Stimulated activated CD4-positive, alpha-beta T cell treated with anti-CD3 and anti-CD28 coated beads, TNF-alpha, amount 100 ng/mL, for 24 hours (primary cell): ENCODE measurements at places on chromosomes 5 and 9.

GRCh38 chr9:36064448-36065037, 27.8 kb downstream of the RECK start:
- DNase-seq, result no peak

- no peak for DNase-seq
These were observed 876 bp downstream of the EGFLAM start for GRCh38 chr5:38259062-38259808.

DNA sequence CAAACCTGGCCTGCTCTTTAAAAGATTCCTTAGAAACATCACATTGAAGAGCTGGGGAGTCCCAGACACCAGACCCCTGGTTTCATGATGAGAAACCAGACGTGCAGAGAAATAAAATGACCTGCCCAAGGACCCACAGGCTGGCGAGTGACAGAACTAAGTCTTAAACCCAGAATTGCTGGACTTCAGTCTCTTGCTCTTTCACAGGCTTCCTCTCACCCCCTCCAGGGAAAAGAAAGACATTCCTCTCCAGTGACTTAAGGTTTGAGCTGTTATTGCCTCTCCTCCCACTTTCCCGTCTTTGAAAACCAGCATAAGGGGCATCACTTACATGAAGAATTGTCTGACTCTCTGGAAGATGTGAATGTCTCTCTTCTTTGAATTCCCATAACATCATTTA, 535.2 kb downstream of the IRX1 start:
- no peak for DNase-seq

- no peak for DNase-seq
These were observed 15.6 kb upstream of the IRX2 start for GRCh38 chr5:2767089-2767488.

- DNase-seq, result no peak
These were observed 88.9 kb downstream of the SLF1 start for GRCh38 chr5:94707359-94707758.

- DNase-seq, result no peak
These were observed 351.5 kb upstream of the KLF4 start for GRCh38 chr9:107841076-107841475.

GRCh38 chr5:141585594-141585993, 33.2 kb downstream of the DIAPH1 start:
- no peak for DNase-seq

DNA sequence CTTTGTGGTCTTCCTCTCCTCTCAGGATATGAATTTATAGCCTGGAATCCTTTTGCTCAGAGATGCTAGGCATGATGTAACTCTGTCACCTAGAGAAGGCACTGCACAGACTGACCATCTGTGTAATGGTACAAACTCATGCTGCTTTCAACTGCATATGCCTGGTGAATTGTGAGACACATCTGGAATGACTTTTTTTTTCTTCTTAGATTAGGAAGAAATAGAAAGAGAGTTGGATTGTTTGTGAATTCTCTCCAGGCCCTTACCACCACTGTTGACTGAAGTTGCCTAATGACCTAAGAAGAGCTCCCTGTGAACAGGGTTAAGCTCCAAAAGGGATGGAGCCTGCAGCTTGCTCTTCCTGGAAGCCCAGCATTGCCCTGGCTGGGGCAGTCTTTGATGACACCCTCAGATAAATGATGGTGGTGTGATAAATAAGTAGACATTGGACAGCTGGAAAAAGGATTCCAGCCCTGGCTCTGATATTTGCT, 47.8 kb upstream of the TRIM32 start:
- DNase-seq, result no peak

DNA sequence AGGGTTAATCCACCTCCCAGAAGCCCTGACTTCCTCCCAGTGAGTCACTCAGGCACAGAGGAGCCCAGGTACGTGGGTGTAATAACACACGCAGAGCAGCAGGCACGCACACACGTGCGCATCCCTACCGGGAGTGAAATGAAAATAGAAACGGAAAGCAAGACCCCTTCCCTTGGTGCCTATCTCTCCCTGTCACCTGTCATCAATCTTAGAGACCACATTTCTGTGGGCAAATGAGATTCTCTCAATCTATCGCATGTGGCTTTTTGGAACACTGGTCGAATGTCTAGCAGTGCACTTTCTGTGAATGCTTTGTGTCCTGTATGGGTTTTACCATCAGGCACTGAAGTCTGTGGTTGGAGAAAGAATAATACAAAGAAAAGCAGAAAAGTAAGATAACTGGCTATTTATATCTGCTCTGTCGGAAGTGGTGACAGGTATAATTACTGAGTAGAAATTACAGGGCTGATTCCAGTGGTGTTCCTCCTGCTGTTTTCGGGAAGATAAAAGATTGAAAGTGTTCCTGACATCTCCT, 137.7 kb upstream of the GRIA1 start:
- DNase-seq, result peak; percentile 23

DNA sequence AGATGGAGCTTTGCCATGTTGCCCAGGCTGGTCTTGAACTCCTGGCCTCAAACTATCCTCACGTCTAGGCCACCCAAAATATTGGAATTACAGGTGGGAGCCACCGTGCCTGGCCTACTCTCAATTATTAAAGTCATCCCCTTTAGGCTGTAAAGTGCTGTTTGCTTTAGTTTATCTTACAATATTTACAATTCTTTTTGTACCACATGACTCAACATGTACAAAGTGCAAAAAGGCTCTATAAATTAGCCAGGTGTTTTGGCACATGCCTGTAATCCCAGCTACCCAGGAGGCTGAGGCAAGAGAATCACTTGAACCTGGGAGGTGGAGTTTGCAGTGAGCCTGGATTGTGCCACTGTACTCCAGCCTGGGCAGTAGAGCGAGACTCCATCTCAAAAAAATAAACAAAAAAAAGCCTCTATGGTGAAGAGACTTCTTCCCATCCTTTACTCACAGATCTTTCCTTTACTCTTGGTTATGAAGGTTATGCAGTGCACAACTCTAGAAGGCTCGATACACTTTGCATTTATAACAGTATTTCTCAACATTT, 28.5 kb upstream of the MLLT3 start:
- DNase-seq, result no peak

- DNase-seq, result no peak
These were observed 11.6 kb downstream of the CDH9 start for GRCh38 chr5:27026801-27027200.

- no peak for DNase-seq
These were observed 88.5 kb downstream of the PRLR start for GRCh38 chr5:35141739-35142138.

GRCh38 chr9:35903049-35903448, 3.0 kb upstream of the HRCT1 start:
- no peak for DNase-seq

GRCh38 chr5:160525471-160526261, 104.0 kb downstream of the PTTG1 start:
- DNase-seq, result no peak

DNA sequence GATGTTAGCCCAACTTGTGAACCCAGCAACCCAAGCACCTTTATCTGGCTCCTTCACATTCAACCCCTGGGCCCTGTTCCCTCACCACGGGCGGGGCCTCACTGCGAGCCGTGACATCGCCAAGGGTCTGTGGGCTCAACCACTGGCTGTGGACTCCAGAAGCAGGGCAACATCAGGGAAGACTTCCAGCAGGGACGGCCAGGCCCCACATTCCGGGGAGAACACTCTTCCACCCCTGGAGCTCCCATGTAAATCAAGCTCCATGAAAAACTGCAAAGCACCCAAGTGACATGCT, 175.3 kb downstream of the ERCC6L2 start:
- DNase-seq, result no peak

DNA sequence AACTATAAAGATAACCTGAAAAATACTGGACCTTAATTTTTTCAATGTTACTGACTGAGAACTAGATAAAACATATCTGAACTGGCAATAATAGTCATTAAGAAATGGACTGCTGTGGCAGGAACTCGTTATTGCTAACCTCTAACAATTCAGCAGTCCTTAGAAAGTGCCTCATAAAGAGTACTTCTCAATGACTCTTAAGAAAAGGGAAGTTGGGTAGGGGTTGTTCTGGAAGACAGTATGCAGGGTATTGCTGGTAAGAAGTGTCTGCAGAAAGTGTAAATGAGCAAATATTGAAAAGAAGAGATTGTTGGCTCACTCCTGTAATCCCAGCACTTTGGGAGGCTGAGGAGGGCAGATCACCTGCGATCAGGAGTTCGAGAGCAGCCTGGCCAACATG, 27.9 kb downstream of the FOXD1 start:
- DNase-seq, result no peak

DNA sequence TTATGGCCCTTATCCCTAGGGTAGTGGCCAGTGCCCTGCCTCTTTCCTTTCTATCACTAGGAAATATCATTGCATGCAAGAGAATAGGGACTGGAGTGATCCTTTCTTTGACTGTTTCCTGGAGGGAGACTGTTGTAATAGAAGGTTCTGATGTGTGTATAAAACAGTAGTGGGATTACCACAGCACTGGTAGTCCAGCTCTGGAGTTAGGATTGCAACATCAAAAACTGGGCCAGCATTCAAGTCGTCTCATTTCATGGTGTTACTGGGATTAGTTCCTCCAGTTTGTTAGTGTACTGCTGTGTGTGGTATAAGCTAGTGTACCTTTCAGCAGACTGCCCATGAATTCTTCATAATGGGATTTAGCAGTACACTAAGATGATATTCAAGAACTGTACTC, 45.8 kb downstream of the KIAA1958 start:
- no peak for DNase-seq

GRCh38 chr5:32095261-32095671, 78.9 kb downstream of the GOLPH3 start:
- DNase-seq, result no peak

GRCh38 chr5:135185481-135186065, 151.5 kb upstream of the PITX1 start:
- DNase-seq, result no peak

DNA sequence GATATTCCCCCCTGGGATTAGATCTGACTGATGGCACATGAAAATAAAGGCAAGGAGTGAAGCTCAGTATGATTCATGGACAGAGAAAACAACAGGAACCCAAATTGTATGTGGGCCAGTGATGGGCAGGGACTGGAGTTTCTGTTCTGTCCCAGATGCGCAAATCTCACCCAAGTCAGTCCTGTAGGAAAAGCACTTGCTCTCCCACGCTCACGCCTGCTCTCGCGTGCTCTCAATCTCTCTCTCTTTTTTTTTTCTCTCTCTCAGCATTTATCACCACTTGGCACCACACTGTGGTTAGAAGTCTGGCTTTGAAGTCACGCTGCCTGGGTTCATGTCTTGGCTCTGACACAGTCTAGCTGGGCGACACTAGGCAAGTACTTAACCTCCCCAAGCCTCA, 106.5 kb upstream of the LRRTM2 start:
- DNase-seq, result no peak

DNA sequence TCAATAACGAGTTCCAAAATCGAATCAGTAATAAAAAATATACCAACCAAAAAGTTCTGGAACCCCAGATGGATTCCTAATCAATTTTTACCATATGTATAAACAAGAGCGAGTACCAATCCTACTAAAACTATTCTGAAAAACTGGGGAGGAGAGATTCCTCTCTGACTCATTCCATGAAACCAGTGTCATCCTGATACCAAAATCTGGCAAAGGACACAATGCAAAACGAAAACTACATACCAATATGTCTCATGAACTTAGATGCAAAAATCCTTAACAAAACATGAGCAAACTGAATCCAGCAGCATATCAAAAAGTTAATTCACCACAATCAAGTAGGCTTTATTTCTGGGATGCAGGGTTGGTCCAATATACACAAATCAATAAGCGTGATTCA, 30.5 kb upstream of the MACIR start:
- DNase-seq, result no peak

GRCh38 chr5:141567513-141568117, 51.2 kb downstream of the DIAPH1 start:
- no peak for DNase-seq

GRCh38 chr5:179905161-179905560, 2.5 kb downstream of the TBC1D9B start:
- DNase-seq, result no peak

DNA sequence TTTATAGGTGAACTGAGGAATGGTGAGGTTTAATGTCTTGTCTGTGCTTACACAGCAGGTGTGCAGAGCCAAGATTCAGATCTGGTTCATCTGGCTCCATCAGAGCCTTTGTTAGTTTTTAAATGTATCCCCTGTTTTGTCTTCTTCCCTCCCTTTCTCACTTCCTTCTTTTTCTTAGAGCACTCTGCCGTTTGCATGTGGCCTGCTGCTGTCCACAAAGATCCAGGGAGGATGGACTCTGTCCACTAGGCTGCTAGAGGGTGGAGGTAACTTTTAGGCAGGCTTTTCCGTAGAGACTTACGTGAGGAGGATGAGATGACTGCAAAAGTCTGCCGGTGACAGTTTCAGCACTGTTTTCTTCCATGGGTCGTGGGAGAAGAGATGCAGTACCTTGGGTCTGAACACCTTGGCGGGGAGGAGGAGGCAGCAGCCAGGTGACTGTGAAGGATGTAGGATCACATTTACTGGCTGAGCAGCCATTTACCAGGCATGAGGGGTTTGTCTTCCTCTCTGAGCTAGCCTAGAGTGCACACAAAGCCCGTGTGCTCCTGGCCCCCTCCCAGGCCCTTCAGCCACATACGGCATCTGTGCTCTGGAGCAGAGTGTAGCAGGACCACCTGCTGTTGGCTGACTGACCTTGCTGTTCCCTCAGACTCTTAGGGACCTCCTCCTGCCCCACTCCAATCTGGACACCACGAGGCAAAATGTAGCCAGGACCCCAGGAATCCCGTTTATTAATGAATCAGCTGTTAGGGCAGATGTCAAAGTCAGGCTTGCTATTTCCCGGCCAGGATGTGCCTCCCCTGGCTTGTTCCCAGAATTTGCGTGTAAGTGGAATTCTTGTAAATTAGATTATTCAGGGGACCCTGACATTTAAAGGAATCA, 1.8 kb downstream of the NTMT1 start:
- DNase-seq, result no peak

DNA sequence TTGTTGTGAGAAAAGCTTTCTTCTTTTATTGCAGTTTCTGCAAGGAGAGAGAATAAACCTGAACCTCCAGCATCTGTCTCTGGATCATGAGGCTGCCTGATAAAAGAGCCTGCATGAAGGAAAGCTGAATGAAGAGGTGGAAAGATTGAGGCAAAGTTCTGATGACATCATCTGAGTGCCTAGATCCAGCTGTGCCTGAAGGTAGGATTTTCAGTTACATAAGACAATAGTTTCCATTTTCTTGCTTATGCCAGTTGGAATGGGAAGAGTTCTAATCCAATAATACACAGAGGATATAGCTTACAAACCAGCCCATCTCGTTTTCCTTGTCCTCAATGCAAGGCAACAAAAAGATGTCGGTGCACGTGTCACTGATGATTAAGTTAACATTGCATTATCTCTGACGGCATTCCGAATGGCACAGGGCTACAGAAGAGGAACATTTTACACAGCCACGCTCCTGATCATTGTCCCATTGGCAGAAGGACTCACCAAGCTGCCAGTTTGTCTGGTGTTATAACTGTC, 105.5 kb upstream of the ERCC6L2 start:
- no peak for DNase-seq

DNA sequence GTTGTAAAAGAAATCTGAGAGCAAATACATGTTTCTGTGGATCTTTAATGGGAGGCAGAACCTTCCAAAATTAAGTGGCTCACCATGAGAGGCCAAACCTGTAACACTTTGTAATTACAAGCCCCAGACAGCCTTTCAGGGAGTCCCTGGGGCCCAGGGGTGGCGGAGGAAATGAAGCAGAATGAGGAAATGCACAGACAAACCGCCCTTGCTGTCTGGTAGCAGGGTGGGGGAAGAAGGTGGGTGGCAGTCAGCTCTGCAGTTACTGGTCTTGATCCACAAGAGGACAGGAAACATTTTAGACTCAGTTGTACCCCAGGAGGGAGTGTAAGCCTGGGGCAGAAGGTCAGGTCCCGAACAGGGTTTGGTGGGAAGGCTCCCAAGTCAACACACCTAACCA, 6.5 kb downstream of the ARL14EPL start:
- DNase-seq, result no peak
